ENCODE measurements at places on chromosomes 2 and 18.

GRCh38 chr2:28098501-28099225 lies 208.1 kb downstream of the BABAM2 start:
- no peak for DNase-seq

GRCh38 chr18:23967321-23968089 lies 47.0 kb upstream of the TTC39C start:
- DNase-seq, result no peak

DNA sequence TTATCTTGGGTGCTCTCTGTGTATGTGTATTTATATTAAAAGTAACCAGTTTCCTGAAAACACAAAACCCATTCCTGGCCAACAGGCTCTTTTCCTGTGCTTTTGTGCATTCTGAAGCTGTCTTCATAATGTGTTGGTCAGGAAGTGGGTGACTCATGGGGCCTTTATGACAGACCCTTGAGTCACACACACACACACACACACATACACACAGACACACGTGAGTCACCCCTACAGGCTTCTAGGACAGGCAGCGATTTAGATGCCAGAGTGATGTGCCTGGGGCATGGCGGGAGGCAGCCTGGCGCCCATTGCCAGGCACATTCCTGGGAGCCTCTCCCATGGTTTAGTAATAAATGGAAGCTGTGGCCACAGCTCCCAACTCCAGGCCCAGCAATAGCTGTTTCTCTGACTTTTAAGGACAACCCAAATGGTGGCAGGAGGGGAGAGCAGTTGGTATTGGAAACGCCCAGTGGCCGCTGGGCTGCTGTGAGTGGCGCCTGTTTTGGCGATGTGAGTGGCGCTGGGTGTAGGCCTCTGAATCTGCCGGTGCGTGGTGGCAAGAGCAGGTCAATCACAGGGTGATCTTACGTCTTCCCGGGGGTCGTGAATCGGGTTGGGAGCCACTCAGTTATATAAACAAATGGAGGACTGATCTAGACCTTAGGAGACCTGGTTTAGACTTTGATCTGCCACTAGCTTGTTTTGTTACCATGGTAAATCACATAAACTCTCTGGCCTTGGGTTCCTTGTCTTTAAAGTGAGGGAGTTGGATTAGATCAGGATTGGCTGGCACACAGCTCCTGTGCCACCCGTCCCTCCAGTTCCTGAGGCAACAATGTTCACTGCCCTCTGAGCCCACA lies 150.7 kb upstream of the DLX2 start:
- DNase-seq, result peak; percentile 50

DNA sequence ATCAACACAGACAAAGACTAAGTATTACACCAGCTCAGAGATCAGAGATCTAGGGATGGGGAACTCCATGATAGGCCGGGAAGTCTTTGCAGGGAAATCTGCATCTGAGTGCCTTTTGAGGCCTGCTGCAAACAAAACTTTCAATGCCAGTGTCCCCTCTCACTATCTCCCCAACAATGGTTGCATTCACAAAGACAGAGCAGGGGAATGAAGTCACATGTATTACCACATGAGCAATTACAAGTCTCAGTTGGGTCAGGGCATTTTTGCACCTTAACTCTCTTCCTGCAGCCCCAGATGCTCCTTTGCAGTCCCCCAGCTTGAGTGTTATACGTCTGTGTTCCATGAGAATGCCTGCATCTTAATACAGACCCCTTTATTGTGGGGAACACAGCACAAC lies 1.8 kb upstream of the RNF144A start:
- no peak for DNase-seq

DNA sequence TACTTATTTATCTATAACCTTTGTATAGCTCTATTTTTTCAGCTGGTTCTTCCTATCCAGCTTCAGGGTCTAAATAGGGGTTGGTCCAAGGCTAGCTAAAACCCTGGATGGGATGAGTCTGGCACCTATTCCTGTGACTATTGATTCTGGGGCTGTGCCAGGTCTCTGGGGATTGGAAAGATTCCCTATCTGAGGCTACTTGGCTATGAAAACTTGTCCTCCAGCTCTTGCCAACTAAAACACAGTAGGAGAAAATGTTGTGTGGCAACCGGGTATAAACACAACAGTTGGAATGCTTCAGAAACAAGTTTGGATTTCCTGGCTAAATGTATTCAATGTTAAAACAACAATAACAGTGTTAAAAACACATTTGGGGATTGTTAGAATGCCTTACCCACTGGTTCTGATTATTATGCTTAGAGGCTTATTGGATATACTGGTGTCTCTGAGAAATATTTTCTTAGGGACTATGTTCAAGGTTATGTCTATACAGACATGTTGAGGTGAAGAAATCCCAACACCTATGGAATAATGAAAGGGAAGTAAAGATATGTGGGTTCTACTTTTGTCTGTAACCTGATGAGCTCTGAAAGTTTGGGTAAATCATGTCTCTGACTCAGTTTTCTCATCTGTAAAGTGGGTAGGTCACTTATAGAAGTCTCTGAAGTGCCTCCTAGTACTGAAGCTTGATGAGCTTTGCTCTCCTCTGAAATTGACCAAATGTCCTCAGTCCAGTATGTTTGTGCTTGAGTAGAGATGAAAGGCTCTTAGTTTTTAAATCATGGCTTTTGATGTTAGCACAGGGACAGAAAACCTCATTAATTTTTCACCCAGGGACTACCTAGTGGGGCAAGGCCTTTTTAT lies 460.7 kb downstream of the MTX2 start:
- no peak for DNase-seq

DNA sequence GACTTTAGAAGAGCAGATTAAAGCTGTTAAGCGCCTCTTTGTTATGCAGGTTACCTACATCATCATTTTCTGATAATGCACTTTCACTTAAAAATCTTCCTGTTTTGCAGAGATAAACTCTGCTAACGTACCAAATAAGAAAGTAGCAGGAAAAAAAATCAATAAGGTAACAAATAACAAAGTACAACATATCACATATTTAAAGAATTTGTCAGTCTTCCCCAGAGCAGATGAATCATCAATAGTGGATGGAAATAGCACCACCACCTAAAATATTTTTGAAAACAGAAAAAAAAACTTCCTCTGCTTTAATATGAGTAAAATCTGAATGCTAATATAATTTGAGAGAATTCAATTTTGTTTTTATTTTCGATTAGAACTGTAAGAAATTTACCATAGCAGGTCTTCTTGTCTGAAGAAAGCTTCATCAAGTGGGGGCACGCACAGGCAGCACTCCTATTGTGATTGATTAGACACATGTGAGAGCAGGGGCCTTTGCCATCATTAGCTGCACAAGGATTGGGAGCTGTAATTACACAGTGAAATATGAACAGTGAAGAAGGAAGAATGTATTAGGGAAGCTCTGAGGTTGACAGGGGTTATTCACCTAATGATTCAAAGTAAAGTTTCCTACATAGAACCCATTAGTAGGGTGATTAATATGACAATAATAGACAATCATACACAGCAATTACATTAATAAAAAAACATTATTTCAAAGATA lies 1279.4 kb downstream of the LRP1B start:
- no peak for DNase-seq

DNA sequence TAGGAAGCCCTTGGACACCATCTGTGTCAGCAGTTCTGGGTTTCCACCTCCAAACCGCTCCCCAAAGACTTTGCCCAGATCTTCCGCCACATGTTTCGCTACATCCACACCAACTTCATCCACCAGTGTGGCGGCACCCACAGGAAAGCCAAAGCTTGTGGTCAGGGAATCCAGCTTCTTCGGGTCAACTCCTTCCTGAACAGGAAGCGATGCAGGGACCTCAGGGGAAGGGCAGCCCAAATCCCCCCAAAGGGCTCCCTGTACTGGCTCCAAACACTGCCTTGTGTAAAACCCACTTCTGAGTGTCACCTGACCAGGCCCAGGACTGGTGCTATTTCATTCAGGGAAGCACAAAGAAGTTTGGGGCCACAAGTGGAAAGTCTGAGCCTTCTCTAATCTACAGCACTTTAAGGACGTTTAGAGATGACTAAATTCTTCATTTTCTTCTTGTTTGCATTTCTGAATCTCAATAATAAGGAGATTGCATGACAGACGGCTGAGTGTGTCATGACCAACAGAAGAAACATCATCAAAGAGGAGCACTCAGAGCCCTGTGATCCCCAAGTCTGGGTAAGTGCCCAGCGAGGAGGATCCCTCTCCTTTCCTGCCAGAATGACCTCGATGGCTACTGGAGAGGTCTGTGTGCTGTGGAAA lies 20.8 kb downstream of the GAREM2 start:
- no peak for DNase-seq

GRCh38 chr2:86521922-86522321 lies 41.3 kb downstream of the CHMP3 start:
- DNase-seq, result no peak

DNA sequence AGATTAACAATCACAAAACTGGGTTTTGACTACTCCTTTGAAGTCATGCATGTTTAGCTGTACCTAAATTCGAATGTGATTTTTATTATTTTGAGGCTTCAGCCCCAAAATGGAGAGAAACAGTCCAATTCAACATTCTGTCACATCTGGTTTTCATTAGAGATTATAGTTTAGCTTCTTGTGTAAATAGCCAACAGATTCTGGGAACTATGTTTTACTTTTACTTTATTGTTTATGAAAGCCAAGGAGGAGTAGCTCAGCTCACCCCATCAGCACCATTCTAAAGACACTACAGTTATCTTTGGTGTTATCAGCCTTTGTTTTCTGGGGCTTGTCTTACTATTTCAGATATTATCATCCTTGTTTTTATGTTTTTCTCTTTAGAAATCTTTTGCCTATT lies 465.0 kb upstream of the CWC22 start:
- no peak for DNase-seq

- no peak for DNase-seq
These were observed 48.8 kb downstream of the ANKRD44 start for GRCh38 chr2:197261808-197262226.

GRCh38 chr2:120238728-120239487 lies 13.7 kb upstream of the RALB start:
- no peak for DNase-seq

- no peak for DNase-seq
These were observed 238.0 kb downstream of the FAM210A start for GRCh38 chr18:13488281-13488929.

- no peak for DNase-seq
These were observed 194.0 kb downstream of the ZNF407 start for GRCh38 chr18:74791501-74792194.

- DNase-seq, result no peak
These were observed 208.1 kb downstream of the MEMO1 start for GRCh38 chr2:31802711-31803110.

GRCh38 chr2:1874101-1874865 lies 130.0 kb upstream of the PXDN start:
- no peak for DNase-seq

GRCh38 chr2:47519147-47519537 lies 116.2 kb downstream of the MSH2 start:
- no peak for DNase-seq

DNA sequence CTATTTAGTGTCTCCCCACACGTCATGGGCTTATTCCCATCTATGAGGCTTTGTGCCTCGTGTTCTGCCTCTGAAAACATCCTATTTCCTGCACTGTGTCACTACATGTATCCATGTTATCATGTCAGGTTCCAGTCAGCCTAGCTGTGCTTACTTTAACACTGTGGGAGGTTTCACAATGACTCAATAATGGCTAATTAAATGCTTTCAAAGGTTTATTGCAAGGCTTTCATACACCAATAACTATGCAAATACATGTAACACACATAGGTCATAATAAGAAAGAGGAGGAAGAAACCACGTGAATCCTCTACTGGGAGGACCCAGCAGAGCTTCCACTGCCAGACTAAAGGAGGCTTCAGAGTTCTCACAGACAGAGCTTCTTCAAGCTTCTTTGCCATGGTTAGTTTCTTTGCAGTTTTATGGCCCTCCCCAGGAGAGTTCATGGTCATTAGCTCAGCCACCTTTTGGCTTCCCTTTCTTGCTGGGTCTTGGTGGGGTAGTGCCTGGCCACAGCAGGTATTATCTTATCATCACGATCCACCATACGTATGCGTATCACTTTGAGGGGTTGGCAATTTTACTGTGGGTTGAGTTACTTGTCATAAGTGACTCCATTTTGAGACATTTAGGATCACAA lies 5.1 kb upstream of the COLEC12 start:
- peak; percentile 1 for DNase-seq

GRCh38 chr2:30293303-30293921 lies 62.1 kb downstream of the LBH start:
- DNase-seq, result no peak

DNA sequence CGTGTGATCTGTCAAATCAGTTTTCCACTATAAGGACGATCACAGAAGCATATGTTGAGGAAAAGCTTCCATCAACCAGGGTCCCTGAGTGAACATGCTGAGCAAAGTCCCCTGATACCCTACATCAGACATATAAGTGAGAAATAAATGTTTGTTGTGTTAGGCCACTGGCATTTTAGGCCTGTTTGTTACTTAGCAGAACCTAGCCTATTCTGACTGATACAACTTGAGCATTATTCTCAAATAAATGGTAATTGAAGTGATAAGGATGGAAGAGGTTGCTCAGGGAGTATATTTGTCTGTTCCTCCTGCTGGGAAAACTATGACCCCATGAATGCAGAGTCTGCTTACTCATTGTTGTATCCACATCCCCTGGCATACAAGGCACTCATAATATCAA lies 106.4 kb downstream of the LOXHD1 start:
- DNase-seq, result no peak

GRCh38 chr18:32378705-32379104 lies 92.0 kb downstream of the GAREM1 start:
- peak; percentile 79 for DNase-seq

DNA sequence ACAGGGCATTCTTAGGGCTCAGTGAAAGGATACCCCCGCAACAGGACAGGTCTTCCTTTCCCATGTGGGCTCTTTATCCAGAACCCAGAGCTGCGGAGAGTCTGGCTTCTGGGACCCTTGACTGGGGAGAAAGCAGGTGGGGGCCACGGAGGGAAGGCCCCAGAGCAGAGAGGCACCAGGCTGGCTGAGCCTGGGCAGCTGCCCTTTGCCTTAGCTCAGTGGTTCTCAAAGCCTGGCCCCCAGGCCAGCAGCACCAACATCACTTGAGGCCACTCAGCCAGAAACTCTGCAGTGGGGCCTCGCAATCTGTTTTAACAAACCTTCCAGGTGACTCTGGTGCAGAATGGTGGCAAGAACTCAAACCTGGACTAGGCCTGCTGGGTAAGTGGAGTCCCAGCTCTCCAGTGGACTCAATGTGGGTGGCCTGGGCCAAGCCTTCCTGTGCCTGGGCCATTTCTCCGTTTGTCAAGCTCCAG lies 1.6 kb upstream of the TMEM37 start:
- no peak for DNase-seq

GRCh38 chr2:121094101-121094500 lies 190.9 kb downstream of the TFCP2L1 start:
- DNase-seq, result no peak

- DNase-seq, result no peak
These were observed 51.4 kb downstream of the CCDC141 start for GRCh38 chr2:178998539-178998938.

DNA sequence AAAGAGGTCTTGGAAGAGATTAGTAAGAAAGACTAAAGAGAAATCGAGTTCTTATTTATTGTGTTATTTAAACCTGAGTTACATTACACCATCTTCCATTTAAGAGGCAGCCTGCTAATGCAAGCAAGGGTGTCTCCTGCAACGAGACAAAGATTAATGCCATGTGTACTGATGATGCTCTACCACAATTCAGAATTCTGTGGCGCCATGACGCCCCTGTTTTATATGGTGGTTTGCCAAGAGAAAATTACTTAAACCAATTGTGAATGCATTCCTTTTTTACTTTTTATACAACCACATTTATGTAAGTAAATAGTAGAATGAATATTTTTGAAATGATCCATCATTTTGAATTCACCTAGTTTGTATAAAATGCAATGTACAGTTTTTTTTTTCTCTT lies 356.1 kb upstream of the ZEB2 start:
- no peak for DNase-seq

- DNase-seq, result peak; percentile 18
These were observed 12.7 kb upstream of the EFR3B start for GRCh38 chr2:25029183-25029554.

GRCh38 chr2:162243715-162244114 lies 470 bp upstream of the FAP start:
- DNase-seq, result no peak
